ENCODE measurements at places on chromosomes 13 and 19. TPM values are rescaled to one million over a fixed set of nuclear protein-coding genes. Genes with fewer than 3 reads are reported as not detected.

- no peaks in the 10 kb centered on the region for H3K4me1 ChIP-seq
- H3K27ac ChIP-seq: no peak overlapping the region
- H3K27me3 ChIP-seq: no peaks in the 10 kb centered on the region
- peaks cover 61% of the 10 kb centered on the region for H3K36me3 ChIP-seq
- no peak overlapping the region for H3K4me3 ChIP-seq
- DNase-seq: no peak
These were observed 42.4 kb downstream of the ZC3H13 start for GRCh38 chr13:46010148-46010547.

DNA sequence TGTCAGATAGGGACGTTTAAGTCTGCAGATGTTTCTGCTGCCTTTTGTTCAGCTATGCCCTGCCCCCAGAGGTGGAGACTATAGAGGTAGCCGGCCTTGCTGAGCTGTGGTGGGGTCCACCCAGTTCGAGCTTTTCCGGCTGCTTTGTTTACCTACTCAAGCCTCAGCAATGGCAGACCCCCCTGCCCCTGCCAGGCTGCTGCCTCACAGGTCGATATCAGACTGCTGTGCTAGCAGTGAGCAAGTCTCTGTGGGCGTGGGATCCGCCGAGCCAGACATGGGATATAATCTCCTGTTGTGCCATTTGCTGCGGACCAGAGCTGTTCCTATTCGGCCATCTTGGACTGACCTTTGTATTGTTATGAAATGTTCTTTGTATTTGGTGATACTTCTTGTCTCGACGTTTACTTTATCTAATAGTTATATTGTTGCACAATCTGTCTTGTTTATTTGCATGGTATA lies 46.3 kb downstream of the NBEA start:
- no peak for DNase-seq
- peaks cover 11% of the 10 kb centered on the region for H3K36me3 ChIP-seq
- no peaks in the 10 kb centered on the region for H3K4me1 ChIP-seq
- no peaks in the 10 kb centered on the region for H3K27me3 ChIP-seq
- H3K27ac ChIP-seq: no peak overlapping the region
- no peak overlapping the region for H3K4me3 ChIP-seq

GRCh38 chr19:29678484-29679106 lies 13.3 kb downstream of the PLEKHF1 start:
- peaks cover 5% of the 10 kb centered on the region for H3K36me3 ChIP-seq
- no peak for DNase-seq
- no peak overlapping the region for H3K4me3 ChIP-seq
- H3K27ac ChIP-seq: no peak overlapping the region

DNA sequence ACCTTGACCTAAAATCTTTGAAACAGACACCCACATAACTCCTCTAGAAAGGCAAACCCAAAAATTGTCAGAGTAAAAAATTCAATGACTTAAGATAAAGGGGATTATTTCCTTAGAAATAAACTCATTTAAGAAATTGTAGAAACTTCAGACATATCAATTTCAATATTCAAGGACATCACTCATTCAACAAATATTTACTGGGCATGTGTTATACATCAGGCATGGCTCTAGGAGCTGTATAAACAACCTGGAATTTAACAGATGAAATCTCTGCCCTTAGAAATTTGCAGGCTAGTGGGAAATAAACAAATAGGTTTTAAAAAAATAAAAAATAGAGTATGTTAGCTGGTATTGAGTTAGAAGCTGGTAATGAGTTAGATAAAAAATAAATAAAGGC lies 84.0 kb upstream of the LSM14A start:
- H3K4me1 ChIP-seq: no peaks in the 10 kb centered on the region
- peaks cover 22% of the 10 kb centered on the region for H3K27me3 ChIP-seq
- DNase-seq: no peak

GRCh38 chr13:21218351-21219035 lies 42.0 kb downstream of the MRPL57 start:
- DNase-seq: no peak
- no peak overlapping the region for H3K4me3 ChIP-seq
- peaks cover 8% of the 10 kb centered on the region for H3K4me1 ChIP-seq
- H3K27ac ChIP-seq: no peak overlapping the region
- H3K36me3 ChIP-seq: no peaks in the 10 kb centered on the region
- peaks cover 3% of the 10 kb centered on the region for H3K27me3 ChIP-seq

DNA sequence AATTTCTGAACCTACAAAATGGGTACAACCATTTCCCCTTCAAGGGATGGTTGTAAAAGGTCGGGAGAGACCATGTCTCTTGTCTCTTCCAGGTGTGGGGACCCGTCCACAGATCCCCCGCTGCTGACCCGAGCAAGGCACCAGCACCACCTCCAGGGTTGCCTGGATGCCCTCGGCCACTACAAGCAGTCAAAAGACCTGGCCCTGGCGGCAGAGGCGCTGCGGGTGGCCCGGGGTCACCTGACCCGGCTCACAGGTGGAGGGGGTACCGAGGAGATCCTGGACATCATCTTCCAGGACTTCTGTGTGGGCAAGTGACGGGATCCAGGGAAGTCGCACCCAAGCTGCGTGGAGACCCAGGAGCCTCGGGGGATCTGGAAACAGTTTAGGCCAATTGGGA lies 4.0 kb downstream of the GTPBP3 start:
- H3K36me3 ChIP-seq: peaks cover 24% of the 10 kb centered on the region
- no peak for DNase-seq
- H3K4me3 ChIP-seq: no peak overlapping the region
- H3K27ac ChIP-seq: no peak overlapping the region
- H3K4me1 ChIP-seq: peaks cover 24% of the 10 kb centered on the region

- peaks cover 67% of the 10 kb centered on the region for H3K36me3 ChIP-seq
- no peak overlapping the region for H3K4me3 ChIP-seq
- DNase-seq: no peak
- H3K27me3 ChIP-seq: no peaks in the 10 kb centered on the region
These were observed 21.9 kb upstream of the NDUFS7 start for GRCh38 chr19:1361601-1362386.

GRCh38 chr19:17543986-17544385 lies 11.5 kb upstream of the COLGALT1 start:
- no peaks in the 10 kb centered on the region for H3K27me3 ChIP-seq
- peaks cover 77% of the 10 kb centered on the region for H3K36me3 ChIP-seq

DNA sequence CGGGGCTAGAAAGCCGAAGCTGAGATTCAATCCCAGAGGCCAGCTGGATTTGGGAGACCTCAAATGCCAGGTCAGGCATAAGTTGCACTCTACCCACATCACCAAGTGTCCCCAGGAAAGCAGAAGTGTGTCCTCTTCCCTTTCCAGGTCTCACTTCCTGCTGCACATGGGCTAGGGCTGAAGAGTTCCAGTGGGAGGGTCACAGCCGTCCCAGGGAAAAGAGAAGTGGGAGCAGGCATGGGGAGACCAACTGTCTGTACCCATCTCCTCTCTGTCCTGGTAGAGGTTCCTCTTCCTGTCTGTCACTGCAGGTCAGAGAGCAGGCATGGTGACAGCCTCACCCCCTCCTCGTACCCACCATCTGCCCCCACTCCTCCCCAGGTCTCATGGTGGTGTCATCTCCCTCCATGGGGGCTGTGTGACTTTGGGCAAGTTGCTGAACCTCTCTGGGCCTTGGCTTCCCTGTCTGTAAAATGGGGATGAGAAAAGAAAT lies 14.8 kb downstream of the AXL start:
- H3K27me3 ChIP-seq: peaks cover 12% of the 10 kb centered on the region
- no peak overlapping the region for H3K4me3 ChIP-seq
- no peak overlapping the region for H3K27ac ChIP-seq
- no peaks in the 10 kb centered on the region for H3K36me3 ChIP-seq

DNA sequence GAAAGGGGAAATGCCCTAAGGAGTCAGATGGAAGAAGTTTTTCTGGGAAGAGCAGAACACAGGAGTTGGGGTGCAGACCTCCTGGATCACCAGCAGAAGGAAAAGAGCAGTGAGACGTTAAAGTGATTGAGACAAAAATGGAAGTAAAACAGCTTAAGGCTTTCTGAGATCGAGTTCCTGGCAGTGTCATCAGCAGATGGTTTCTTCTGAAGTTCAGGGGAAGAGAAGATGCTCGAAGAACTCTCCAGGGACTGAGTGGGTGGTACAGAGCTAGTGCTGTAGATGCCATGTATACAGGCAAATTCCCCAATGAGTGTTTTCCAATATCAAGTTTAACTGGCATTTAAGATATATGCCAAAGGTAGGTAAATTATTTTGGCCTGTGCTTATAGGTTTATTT lies 272.2 kb upstream of the KLF12 start:
- no peak overlapping the region for H3K27ac ChIP-seq
- H3K4me3 ChIP-seq: no peak overlapping the region
- H3K4me1 ChIP-seq: peaks cover 5% of the 10 kb centered on the region
- no peaks in the 10 kb centered on the region for H3K36me3 ChIP-seq
- H3K27me3 ChIP-seq: no peaks in the 10 kb centered on the region
- no peak for DNase-seq

GRCh38 chr13:25171517-25172302 lies at the start of gene AMER2:
Gene AMER2 (minus strand): TSS chr13:25172288. CDS start chr13:25171619, 669 bp downstream.
- H3K27ac ChIP-seq: no peak within 1 kb of the TSS
- DNase-seq: no peak
- no peaks in the 10 kb centered on the region for H3K36me3 ChIP-seq
- peak within 1 kb of the TSS; percentile 76 for H3K4me3 ChIP-seq

GRCh38 chr19:18364826-18365528 lies 21.0 kb upstream of the GDF15 start:
- no peaks in the 10 kb centered on the region for H3K27me3 ChIP-seq
- H3K27ac ChIP-seq: no peak overlapping the region
- DNase-seq: no peak
- H3K4me3 ChIP-seq: no peak overlapping the region

GRCh38 chr13:113451951-113452421 lies 1.3 kb downstream of the ADPRHL1 start:
- H3K27me3 ChIP-seq: no peaks in the 10 kb centered on the region
- H3K4me3 ChIP-seq: no peak overlapping the region
- peaks cover 7% of the 10 kb centered on the region for H3K4me1 ChIP-seq
- H3K27ac ChIP-seq: no peak overlapping the region
- peaks cover 32% of the 10 kb centered on the region for H3K36me3 ChIP-seq
- no peak for DNase-seq

DNA sequence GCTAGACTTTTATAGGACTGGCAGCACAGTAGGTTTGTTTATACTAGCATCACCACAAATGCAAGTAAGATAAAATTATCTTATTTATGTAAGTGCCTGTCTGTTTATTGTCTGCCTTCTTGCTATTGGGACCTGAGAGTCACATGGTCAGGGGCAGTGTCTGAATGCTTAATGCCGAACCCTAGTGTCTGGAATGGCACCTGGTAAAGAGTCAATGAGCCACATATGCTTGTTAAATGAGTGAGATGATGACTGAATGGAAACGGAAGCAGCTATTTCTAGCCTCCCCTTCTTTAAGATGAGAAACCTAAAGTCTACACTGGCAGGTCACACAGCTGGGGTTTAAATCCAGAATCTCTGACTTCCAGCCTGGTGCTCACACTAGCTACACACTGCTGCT lies 92.2 kb downstream of the STOML3 start:
- no peak overlapping the region for H3K27ac ChIP-seq
- H3K4me1 ChIP-seq: no peaks in the 10 kb centered on the region
- no peak overlapping the region for H3K4me3 ChIP-seq
- peaks cover 2% of the 10 kb centered on the region for H3K27me3 ChIP-seq
- no peak for DNase-seq

DNA sequence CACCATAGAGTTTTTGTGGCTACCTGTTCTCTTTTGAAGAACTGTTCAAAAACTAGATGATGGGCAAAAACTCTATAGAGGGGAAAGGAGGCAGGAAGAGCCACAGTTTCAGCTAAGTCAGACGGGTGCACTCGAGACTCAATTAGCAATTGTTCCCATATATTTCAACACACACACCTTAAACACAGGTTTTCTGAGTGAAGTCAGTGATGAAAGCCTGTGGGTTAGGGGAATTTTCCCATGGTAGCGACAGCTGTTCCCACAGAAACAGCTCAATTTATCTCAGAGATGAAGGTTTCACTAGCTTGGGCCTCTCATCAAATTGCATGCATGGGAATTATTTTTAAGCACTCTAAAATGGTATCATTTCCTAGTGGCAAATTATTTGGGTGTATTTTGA lies 143.4 kb downstream of the ZIC5 start:
- no peak overlapping the region for H3K27ac ChIP-seq
- no peak for DNase-seq
- no peak overlapping the region for H3K4me3 ChIP-seq
- H3K4me1 ChIP-seq: no peaks in the 10 kb centered on the region
- H3K27me3 ChIP-seq: no peaks in the 10 kb centered on the region
- H3K36me3 ChIP-seq: peaks cover 1% of the 10 kb centered on the region

DNA sequence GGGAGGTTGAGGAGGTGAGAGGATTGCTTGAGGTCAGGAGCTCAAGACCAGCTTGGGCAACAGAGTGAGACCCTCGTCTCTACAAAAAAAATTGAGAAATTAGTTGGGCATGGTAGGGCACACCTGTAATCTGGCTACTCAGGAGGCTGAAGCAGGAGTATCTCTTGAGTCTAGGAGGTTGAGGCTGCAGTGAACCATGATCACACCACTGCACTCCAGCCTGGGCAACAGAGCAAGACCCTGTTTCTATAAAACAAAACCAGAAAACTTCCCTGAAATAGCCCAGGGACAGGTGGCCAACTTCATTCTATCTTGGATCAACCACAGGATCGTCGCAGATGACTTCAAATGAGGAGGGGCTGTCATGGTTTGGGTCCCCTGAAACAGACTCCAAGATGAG lies 28.7 kb downstream of the COLGALT1 start:
- DNase-seq: no peak
- H3K4me1 ChIP-seq: peaks cover 9% of the 10 kb centered on the region
- peaks cover 39% of the 10 kb centered on the region for H3K36me3 ChIP-seq
- no peak overlapping the region for H3K4me3 ChIP-seq
- no peak overlapping the region for H3K27ac ChIP-seq
- no peaks in the 10 kb centered on the region for H3K27me3 ChIP-seq

GRCh38 chr19:19711306-19711933 lies 21.5 kb downstream of the ZNF14 start:
- no peak overlapping the region for H3K27ac ChIP-seq
- H3K4me3 ChIP-seq: no peak overlapping the region
- H3K27me3 ChIP-seq: no peaks in the 10 kb centered on the region
- DNase-seq: no peak
- no peaks in the 10 kb centered on the region for H3K4me1 ChIP-seq

GRCh38 chr19:1042689-1043511 lies 3.0 kb downstream of the ABCA7 start:
- no peak overlapping the region for H3K27ac ChIP-seq
- DNase-seq: no peak
- H3K4me1 ChIP-seq: peaks cover 40% of the 10 kb centered on the region

GRCh38 chr19:6181119-6181518 lies 45.7 kb downstream of the ACSBG2 start:
- peaks cover 32% of the 10 kb centered on the region for H3K27me3 ChIP-seq
- no peak for DNase-seq
- H3K36me3 ChIP-seq: no peaks in the 10 kb centered on the region

GRCh38 chr13:101300531-101300930 lies 115.8 kb downstream of the NALCN start:
- no peak overlapping the region for H3K4me3 ChIP-seq
- no peak for DNase-seq
- H3K4me1 ChIP-seq: no peaks in the 10 kb centered on the region
- no peaks in the 10 kb centered on the region for H3K36me3 ChIP-seq
- H3K27ac ChIP-seq: no peak overlapping the region

SERTM1 gene
- total RNA-seq: not detected

CGB1 gene
- not detected for total RNA-seq

IL4I1 gene
- total RNA-seq: 25.5 TPM

TSSK6 gene
- 4.3 TPM for total RNA-seq

ZNF667 gene
- total RNA-seq: 2.0 TPM

NLRP5 gene
- total RNA-seq: not detected

TUBA3C gene
- total RNA-seq: not detected

ATXN8OS gene
- total RNA-seq: not detected

FCAR gene
- total RNA-seq: 0.20 TPM

PLVAP gene
- not detected for total RNA-seq

KLHL1 gene
- not detected for total RNA-seq

C19orf85 gene
- total RNA-seq: not detected

NCR1 gene
- total RNA-seq: not detected

C1QTNF9B gene
- total RNA-seq: not detected

C5AR2 gene
- 0.22 TPM for total RNA-seq
